Caki2 (cell line): ENCODE measurements at places on chromosomes 13 and 19.
A peak's percentile ranks its signal among the peaks of the same experiment; 100 is the strongest.

DNA sequence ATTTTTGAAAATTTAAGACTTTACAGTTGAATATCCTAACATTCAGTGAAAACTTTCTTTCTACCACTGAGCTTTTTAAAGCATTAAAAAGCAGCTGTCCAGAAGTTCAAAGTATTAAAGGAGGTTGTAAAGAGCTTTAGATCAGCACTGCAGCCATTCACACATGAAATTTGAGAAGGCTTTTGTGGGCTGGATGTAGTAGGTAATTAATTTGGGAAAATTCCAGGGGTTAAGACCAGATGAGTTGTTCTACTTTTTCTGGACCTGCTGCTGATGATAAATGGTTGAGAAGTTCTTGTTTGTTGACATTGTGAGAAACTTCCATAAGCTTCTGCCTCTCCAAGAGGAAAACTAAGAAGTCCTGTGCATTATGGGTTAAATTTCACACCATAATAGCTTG lies 1779.6 kb upstream of the PRR20A start:
- no peak for DNase-seq

- DNase-seq, result no peak
Measured at GRCh38 chr13:63408331-63409189, 1992.9 kb upstream of the PCDH20 start.

- no peak for DNase-seq
Measured at GRCh38 chr13:82344867-82345266, 1537.4 kb downstream of the SLITRK1 start.

GRCh38 chr13:43596924-43597598 lies 189.7 kb downstream of the ENOX1 start:
- no peak for DNase-seq

GRCh38 chr19:677201-677600 lies 1.0 kb downstream of the FSTL3 start:
- DNase-seq, result peak; percentile 74

DNA sequence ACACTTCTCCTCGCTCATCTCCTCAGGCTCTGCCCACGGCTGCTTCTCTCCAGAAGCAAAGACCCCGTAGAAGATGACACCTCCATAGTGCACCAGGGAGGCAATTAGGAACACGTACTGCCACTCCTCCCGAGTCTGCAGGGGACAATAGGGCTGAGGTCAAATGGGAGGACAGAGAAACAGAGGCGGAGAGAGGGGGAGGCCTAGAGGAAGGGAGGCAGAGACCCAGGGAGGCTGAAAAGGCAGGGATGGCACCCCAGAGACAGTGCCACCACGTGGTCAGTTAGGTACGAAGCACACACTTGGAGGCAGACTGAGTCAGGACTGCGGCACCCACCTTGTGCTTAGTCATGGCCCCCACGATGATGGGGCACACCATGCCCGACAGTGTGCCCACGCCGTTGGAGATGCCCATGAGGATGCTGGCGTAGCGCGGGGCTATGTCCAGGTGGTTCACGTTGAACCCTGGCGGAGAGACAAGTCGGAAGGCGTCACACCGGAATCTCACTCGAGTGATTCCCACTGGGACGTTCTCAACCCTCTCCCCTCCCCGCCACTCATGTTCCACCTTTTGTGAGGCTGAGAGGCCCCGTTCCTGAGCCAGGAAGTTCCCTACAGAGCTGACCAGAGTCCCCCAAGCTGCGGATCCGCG lies 5.6 kb downstream of the GFY start:
- no peak for DNase-seq

GRCh38 chr19:3942790-3943409 lies 10.0 kb downstream of the NMRK2 start:
- no peak for DNase-seq

DNA sequence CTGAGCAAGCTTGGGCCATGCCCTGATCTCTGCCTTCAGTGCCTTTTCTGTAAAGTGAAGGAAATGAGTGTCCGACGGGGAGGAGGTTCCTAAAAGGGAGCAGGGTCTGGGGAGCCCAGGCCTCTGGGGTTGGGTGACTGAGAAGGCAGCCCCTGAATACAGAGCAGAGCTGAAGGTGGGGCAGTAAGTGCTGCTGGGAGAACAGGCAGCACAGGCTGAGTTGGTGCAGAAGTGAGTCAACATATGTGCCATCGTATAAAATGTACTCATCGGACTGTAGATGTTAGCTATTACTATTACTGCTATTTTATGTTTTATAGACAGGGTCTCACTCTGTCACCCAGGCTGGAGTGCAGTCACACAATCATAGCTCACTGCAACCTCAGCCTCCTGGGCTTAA lies 1.0 kb upstream of the HAMP start:
- no peak for DNase-seq

GRCh38 chr13:43804461-43805070 lies 17.8 kb upstream of the ENOX1 start:
- DNase-seq, result peak; percentile 13

- DNase-seq, result no peak
Measured at GRCh38 chr13:32796754-32797153, 210.5 kb downstream of the PDS5B start.

DNA sequence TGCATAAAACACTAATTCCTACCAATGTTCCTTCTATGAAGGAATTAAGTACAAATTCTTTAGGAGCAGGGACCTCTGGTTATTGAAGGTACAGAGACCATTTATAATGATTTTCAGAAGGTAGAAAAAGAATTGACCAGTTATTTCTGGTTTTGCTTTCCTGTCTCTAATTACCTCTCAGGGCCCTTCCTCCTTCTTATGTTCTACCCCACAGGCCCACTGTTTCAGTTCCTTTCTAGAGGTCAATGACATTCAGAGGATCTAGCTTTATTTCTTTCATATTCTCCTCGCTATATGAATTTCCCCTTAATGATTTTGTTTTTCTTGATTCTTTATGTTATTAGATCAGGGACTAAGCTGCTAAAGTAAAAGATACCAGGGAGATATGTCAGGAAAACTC lies 345.0 kb upstream of the SPRY2 start:
- no peak for DNase-seq

DNA sequence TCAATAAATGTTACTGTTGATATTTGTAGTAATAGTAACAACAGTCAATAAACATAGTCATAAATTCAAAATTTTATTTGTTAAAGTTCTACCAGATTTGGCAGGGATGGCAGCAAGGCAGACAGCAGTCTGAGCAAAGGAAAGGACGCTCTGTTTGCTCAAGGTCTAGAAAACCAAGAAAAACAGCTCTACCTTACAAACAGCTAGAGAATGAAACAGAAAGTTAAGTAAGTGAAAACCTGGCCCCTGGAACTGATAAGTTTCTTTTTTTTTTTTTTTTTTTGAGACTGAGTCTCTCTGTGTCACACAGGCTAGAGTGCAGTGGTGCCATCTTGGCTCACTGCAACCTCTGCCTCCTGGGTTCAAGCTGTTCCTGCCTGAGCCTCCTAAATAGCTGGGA lies 27.9 kb downstream of the ENOX1 start:
- DNase-seq, result no peak

DNA sequence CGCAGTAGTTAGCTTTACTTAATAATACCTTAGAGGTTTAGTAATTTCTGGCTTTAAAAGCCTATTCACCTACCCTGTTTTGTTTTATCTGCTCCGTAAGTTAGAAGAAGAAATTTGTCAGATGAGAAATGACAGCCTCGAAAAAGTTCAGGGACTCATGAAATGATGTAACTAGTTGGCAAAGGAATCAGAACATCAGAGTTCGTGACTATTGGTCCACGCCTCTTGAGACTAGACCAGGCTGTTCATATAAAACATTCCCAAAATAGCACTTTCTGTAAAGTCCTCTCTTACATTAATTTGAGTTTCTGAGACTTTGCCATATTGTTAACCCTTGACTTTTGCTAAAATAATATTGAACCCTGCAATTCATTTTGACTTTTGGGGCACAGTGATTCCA lies 92.0 kb downstream of the HS6ST3 start:
- DNase-seq, result no peak

- no peak for DNase-seq
Measured at GRCh38 chr19:18108897-18109296, 11.3 kb downstream of the MAST3 start.

DNA sequence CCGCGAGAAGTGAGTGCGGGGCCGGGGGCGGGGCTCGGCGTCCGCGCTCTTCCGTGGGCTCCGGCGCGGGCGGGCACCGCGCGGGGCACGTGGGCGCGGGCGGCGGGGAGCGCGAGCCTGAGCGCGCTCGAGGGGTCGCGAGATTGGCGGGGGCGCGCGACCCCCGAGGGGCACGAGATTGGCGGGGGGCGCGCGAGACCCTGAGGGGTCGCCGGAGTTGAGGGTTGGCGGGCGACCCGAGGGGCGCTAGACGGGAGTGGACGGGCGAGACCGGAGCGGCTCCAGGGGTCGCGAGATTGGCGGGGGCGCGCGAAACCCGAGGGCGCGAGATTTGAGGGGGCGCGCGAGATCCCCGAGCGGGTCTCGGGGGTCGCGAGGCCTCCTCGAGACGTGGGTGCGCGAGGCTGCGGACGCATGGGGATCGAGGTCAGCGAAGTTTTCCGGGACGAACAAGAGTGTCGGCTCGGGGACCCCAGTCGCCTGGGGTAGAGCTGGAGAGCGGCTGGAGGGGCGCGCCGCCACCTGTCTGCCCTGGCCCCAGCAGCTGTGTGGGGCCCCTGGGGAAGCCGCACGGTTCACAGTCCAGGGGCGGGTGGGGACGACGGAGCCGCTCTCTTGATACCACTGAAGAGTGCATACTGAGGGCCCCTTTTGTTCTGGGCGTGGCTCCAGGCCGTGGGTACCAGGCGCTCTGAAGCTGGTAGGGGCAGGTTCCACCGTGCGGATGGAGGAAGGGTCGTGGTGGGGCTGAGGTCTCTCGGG lies 682 bp downstream of the SSBP4 start:
- no peak for DNase-seq

DNA sequence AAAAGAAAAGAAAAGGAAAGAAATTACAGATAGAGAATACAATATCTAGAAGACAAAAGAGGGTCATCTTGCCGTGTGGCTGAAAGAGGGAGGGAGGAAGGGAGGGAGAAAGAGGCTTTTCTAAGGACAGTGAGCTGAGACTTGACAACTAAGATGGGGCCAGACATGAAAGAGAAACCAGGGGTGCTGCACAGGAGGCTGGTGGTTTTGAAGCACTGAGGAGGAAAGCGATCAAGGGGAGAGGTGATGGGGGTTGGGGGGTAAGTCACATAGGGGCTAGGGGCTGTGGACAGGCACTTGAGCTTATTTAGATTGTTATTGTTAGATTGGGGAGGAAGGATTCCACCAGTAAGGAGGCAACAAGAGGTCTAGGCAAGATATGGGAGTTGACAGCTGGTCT lies 17.3 kb downstream of the PNPLA6 start:
- no peak for DNase-seq

DNA sequence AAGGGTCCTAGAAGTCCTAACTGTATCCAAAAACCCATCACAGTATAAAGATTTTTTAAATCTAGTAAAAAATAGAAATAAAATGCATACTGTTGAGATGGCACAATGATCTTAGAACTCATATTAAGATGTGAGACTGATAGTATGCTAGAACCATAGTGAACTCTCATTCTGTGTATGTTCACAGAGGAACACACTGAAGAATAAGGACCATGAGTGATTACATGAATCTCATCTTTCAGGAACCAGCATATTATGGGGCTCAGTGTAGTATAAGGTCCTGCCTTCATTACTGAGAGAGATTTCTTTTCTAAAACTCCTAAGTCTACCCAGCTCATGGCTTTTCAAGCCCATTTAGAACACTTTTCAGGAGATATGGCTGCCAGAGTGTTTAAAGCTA lies 59.8 kb upstream of the RFC3 start:
- DNase-seq, result no peak
